SJSA1 (cell line): ENCODE measurements at places on chromosomes 7 and 10. TPM values are rescaled to one million over a fixed set of nuclear protein-coding genes. Genes with fewer than 3 reads are reported as not detected.

GRCh38 chr7:39721345-39721744, 98.0 kb downstream of the RALA start:
- DNase-seq, result no peak

DNA sequence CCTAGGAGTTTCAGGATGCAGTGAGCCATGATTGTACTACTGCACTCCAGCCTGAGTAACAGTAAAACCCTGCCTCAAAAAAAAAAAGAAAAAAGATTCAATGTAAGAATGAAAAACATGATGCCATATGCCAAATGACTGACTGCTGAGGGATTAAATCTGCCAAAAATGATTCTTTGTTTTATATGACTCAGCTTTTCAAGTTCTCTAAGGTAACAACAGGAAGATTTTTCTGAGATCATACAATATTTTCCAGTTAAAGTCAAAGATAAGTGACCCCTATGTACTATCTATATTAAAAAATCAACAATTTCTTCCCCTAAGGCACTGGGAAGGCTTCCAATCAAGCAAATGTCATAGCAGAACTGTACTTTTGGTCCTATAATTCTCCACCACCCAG, 271.2 kb upstream of the IMMP2L start:
- no peak for DNase-seq

Gene PRRT4
- not detected in 2 replicates for total RNA-seq

Gene GALNT17
- not detected in 2 replicates for total RNA-seq

- no peak for DNase-seq
Measured at GRCh38 chr7:79828866-79829265, 305.8 kb upstream of the GNAI1 start.
